GM12878 (cell line): ENCODE measurements at places on chromosomes 12 and 14. TPM values are rescaled to one million over a fixed set of nuclear protein-coding genes. Genes with fewer than 3 reads are reported as not detected.

TSPAN11 gene
- 0.05 TPM in 1 of 2 replicates, not detected in the other for total RNA-seq

DNA sequence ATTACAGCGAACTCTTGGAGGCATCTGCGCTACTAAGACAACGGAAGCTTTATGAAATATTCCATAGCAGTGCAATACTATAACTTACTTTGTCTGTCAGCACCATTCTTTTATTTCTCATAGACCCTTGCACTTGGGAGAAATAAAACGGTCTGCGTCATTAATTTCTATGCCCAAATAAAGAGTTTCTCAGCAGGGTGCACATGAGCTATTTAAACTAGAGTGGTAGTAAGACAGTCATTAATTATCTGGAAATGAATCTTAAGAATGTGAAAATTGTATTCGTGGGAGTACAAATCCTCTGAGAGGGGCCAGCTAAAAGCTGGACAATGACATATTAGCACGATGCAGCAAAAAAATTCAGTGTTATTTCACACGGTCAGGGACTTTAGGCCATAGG is 903.4 kb upstream of the FOXG1 start:
- H3K4me1 ChIP-seq = no peaks in the 10 kb centered on the region
- H3K4me3 ChIP-seq = no peak overlapping the region
- DNase-seq = no peak
- no peak overlapping the region for H3K27ac ChIP-seq

- DNase-seq = no peak
- H3K27me3 ChIP-seq = no peaks in the 10 kb centered on the region
These were observed 27.1 kb upstream of the COL2A1 start for GRCh38 chr12:48031135-48031960.

DNA sequence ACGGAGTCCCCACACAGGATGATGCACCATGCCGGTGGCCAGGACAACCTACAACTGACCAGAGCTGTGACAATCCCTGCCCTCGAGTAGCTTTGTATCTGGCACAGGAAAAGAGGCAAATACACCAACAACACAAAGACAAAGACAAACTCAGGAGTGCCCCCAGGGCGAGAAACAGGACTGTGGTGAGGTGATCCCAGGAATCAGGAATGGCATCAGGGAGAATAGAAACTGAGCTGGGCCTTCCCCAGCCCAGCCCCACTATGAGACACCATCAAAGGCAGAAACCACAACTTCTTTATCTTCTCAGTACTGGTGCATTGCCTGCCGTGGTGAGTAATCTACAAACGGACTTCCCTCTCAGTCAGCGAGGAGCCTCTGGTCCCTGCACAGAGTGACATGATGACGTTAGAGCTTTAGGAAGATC is 157.7 kb downstream of the TTC7B start:
- no peak overlapping the region for H3K4me3 ChIP-seq
- no peak for DNase-seq
- H3K27ac ChIP-seq = no peak overlapping the region
- no peaks in the 10 kb centered on the region; the same call in 1 of the 2 replicates for H3K27me3 ChIP-seq

- no peaks in the 10 kb centered on the region for H3K36me3 ChIP-seq
- H3K4me1 ChIP-seq = peaks cover 8% of the 10 kb centered on the region
- H3K4me3 ChIP-seq = no peak overlapping the region
- H3K27me3 ChIP-seq = no peaks in the 10 kb centered on the region
- no peak overlapping the region for H3K27ac ChIP-seq
These were observed 686.2 kb upstream of the TBX3 start for GRCh38 chr12:115370207-115370606.

DNA sequence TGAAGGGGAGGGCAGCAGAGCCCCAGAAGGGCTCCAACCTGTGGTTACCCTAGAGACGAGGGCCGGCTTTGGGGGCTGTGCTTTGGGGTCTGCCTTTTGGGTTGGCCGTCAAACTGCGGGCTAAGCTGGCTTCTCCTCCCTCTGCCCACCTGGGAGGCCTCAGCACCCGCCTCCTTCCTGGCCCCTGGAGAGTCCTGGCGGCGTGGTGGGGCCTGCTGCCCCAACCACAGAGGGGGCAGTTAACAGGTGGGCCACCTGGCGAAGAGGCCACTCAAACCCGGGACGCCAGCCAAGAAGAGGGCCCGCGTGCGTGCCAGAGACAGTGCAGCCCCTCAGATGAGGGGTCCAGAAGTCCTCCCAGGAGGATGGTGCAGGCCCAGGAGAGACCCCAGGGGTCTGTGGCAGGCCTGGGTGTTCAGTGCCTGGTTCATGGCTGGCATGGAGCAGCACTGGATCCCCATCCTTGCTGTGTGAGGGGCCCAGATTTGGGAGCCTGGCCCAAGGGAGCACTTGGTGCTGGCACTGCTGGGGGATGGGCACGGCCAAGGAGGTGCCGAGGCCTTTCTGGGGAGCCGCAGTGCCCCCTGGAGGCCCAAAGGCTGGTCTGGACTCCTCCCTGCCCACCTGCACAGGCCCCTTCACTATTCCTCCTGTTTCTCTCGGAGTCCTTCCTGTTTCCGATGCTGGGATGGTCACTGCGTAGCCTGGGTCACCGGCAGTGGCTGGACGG is 48.8 kb downstream of the LRCOL1 start:
- H3K36me3 ChIP-seq = no peaks in the 10 kb centered on the region
- peaks cover 6% of the 10 kb centered on the region; the same call in 1 of the 2 replicates for H3K4me1 ChIP-seq
- H3K4me3 ChIP-seq = 0 out of 2 replicates have a peak overlapping the region, but pooled peaks have one; percentile 67
- no peak for DNase-seq

GRCh38 chr14:21880918-21881317 is 207.3 kb upstream of the OR4E1 start:
- H3K4me3 ChIP-seq = no peak overlapping the region
- no peaks in the 10 kb centered on the region for H3K36me3 ChIP-seq
- H3K27me3 ChIP-seq = no peaks in the 10 kb centered on the region
- no peak for DNase-seq
- H3K4me1 ChIP-seq = no peaks in the 10 kb centered on the region
- no peak overlapping the region for H3K27ac ChIP-seq

GRCh38 chr14:52307905-52308304 is 6.2 kb upstream of the PTGER2 start:
- peaks cover 11% of the 10 kb centered on the region for H3K4me1 ChIP-seq
- DNase-seq = no peak
- no peaks in the 10 kb centered on the region for H3K36me3 ChIP-seq
- H3K27me3 ChIP-seq = no peaks in the 10 kb centered on the region; the same call in 1 of the 2 replicates
- no peak overlapping the region for H3K27ac ChIP-seq

- H3K27me3 ChIP-seq = no peaks in the 10 kb centered on the region
- H3K4me1 ChIP-seq = no peaks in the 10 kb centered on the region
- peak overlapping the region; percentile 33; the same call in 1 of the 2 replicates for H3K27ac ChIP-seq
- peak overlapping the region; percentile 68 for H3K4me3 ChIP-seq
These were observed 103.2 kb downstream of the KCNMB4 start for GRCh38 chr12:70469221-70469820.

GRCh38 chr14:65336191-65336591 is 76.3 kb upstream of the FUT8 start:
- no peak for DNase-seq
- peak overlapping the region; percentile 41 for H3K27ac ChIP-seq
- H3K36me3 ChIP-seq = no peaks in the 10 kb centered on the region
- H3K4me1 ChIP-seq = peaks cover 36% of the 10 kb centered on the region

- peaks cover 15% of the 10 kb centered on the region for H3K4me1 ChIP-seq
- H3K27me3 ChIP-seq = no peaks in the 10 kb centered on the region
- H3K27ac ChIP-seq = no peak overlapping the region
- no peak overlapping the region for H3K4me3 ChIP-seq
These were observed 91.2 kb downstream of the RGS6 start for GRCh38 chr14:72023128-72024042.

LRP6 gene
- total RNA-seq = 9.0 and 9.4 TPM in 2 replicates

DNA sequence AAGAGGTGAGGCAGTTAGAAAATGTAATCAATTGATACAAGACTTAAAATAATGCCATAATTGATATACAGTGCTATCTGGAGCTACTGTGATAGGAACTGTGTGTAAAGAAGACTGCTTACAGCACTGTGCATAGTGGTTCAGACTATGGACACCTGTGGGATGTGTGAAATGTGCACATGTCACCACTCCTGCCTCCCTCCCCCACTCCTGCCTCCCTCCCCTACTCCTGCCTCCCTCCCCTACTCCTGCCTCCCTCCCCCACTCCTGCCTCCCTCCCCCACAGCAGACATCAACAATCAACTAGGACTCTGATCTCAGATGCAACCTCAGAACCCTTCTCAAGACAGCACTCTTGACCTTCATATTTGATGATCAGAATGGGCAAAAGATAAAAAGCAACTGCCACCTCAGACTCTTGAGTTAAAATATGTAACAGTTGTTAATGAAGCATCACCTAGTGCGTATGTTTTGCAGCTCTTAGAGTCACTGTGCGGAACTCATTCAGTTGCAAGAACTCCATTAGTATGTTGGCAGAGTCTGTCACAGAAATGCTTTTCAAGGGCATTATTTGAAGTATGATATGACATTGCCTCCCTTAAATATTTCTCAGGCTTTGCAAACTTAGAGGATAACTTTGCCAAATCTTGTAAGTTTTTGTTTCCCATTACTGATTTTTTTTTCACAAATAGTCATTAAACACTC is 255.2 kb upstream of the DDHD1 start:
- no peak overlapping the region for H3K4me3 ChIP-seq
- no peaks in the 10 kb centered on the region for H3K36me3 ChIP-seq
- no peak overlapping the region for H3K27ac ChIP-seq
- no peaks in the 10 kb centered on the region for H3K27me3 ChIP-seq
- H3K4me1 ChIP-seq = no peaks in the 10 kb centered on the region

- H3K36me3 ChIP-seq = no peaks in the 10 kb centered on the region
- H3K27me3 ChIP-seq = no peaks in the 10 kb centered on the region
- H3K27ac ChIP-seq = no peak overlapping the region
- DNase-seq = no peak
- H3K4me1 ChIP-seq = no peaks in the 10 kb centered on the region
These were observed 64.9 kb downstream of the LGR5 start for GRCh38 chr12:71504476-71504875.

DNA sequence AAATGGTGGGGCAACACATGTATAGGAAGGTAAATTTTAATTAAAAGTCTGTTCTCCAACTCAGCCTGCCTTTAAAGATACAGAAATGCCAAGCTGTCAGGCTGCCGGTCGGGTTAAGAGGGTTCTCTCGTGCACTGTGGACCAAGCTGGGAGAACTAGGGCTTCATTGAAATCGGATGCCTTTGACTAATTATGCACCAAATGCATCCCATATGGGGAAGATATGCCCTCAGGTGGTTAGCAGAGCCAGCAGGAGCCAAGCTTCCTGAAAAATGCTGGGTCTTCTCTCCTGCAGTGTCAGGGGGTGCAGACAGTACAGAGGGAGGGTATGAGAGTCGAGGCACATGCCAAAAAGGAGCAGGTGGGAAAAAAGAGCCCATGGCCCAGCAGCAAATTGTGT is 236.1 kb downstream of the CACNA1C start:
- no peak for DNase-seq
- no peaks in the 10 kb centered on the region for H3K4me1 ChIP-seq
- no peaks in the 10 kb centered on the region for H3K36me3 ChIP-seq
- H3K27me3 ChIP-seq = no peaks in the 10 kb centered on the region

DNA sequence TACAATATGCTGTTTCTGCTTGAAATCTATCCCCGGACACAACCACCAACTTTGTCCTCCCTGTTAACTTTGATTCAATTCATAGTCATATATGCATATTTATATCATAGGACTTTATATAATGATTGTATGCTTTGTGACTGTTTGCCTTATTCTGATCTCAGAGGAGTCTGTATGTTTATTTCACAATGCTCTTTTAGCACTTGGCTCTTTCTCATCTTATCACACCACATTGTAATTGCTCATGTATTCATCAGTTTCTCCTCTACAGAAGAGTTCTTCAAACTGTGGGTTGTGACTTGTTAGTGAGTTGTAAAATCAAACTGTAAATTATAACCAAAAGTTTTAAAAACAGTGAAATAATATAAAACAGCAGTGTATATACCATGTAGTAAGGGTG is 21.7 kb upstream of the PPM1A start:
- H3K36me3 ChIP-seq = no peaks in the 10 kb centered on the region
- no peak for DNase-seq
- no peak overlapping the region for H3K4me3 ChIP-seq
- H3K27ac ChIP-seq = no peak overlapping the region

RTL1 gene
- not detected in 2 replicates for total RNA-seq

GRCh38 chr12:126706300-126706699 is 1560.7 kb upstream of the TMEM132C start:
- no peaks in the 10 kb centered on the region for H3K4me1 ChIP-seq
- no peak overlapping the region for H3K4me3 ChIP-seq
- H3K27me3 ChIP-seq = no peaks in the 10 kb centered on the region
- H3K27ac ChIP-seq = no peak overlapping the region

RHEBL1 gene
- 7.2 and 7.9 TPM in 2 replicates for total RNA-seq

PGF gene
- 1.0 and 1.1 TPM in 2 replicates for total RNA-seq

GRCh38 chr12:26691234-26691970 is 141.6 kb downstream of the ITPR2 start:
- no peak overlapping the region for H3K27ac ChIP-seq
- no peak overlapping the region for H3K4me3 ChIP-seq
- no peaks in the 10 kb centered on the region for H3K4me1 ChIP-seq

VWF gene
- total RNA-seq = 0.23 and 0.53 TPM in 2 replicates

DNA sequence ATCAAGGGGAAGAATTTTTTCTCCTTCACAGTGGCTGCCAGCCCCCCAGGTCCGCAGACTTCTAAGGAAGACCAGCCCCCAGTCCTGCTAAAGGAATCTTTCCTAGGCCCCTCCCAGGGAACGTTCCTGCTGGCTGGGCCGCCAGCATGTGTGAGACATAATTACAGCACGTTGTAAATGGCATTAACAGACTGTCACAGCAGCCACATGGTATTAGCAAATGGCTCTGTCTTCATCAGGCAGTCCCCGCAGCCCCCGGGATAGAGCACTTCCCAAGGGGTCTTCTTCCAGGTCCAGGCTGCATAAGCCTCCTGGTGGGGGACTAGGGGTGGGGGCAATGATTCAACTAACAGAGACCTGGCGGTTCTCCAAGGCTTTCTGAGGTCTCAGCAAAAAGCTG is 34.9 kb upstream of the FAM222A start:
- DNase-seq = no peak
- no peaks in the 10 kb centered on the region for H3K4me1 ChIP-seq
- H3K27ac ChIP-seq = no peak overlapping the region
- H3K27me3 ChIP-seq = no peaks in the 10 kb centered on the region; the same call in 1 of the 2 replicates
- H3K4me3 ChIP-seq = no peak overlapping the region
- H3K36me3 ChIP-seq = no peaks in the 10 kb centered on the region

FAM161B gene
- total RNA-seq = 0.87 and 1.0 TPM in 2 replicates

ASCL1 gene
- total RNA-seq = 20.2 and 21.4 TPM in 2 replicates

- H3K4me1 ChIP-seq = no peaks in the 10 kb centered on the region
- no peaks in the 10 kb centered on the region for H3K36me3 ChIP-seq
- no peaks in the 10 kb centered on the region for H3K27me3 ChIP-seq
- H3K27ac ChIP-seq = no peak overlapping the region
- H3K4me3 ChIP-seq = no peak overlapping the region
These were observed 987 bp downstream of the CCER1 start for GRCh38 chr12:90953956-90954421.

DNA sequence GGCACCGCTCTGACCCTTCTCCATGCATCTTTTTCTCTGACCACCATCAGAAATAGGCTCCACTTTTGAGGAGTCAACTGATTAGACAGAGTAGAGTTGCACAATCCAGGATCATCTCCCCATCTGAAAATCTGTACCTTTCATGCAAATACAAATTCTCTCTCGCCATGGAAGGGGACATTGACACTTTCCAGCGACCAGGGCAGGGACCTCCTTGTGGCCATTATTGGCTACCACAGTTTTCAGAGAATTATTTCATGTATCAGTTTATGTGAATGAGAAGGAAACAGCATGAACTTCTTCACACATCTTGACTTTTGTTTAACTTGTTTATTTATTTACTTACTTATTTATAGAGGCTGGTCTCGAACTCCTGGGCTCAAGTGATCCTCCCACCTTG is 13.8 kb upstream of the RAN start:
- H3K27ac ChIP-seq = no peak overlapping the region
- no peaks in the 10 kb centered on the region for H3K27me3 ChIP-seq
- no peaks in the 10 kb centered on the region for H3K36me3 ChIP-seq
- no peak overlapping the region for H3K4me3 ChIP-seq
- DNase-seq = no peak
